ENCODE measurements at places on chromosomes 1 and 21.
A peak's percentile ranks its signal among the peaks of the same experiment; 100 is the strongest.

GRCh38 chr21:32316361-32317215 lies 17.9 kb downstream of the MRAP start:
- DNase-seq = no peak

DNA sequence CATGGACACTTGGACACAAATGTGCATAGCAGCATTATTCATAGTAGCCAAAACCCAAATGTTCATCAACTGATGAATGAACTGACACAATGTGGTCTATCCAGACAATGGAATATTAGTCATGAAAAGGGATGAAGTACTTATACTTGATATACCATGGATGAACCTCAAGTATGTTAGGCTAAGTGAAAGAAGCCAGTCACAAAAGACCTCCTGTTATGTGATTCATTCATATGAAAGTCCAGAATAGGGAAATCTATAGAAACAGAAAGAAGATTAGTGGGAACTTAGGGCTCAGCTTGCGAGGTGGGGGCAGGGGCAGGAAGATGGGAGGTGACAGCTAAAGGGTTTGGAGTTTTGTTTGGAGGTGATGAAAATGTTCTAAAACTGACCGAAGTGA lies 7.4 kb downstream of the KCNE1 start:
- no peak for DNase-seq

- DNase-seq = peak; percentile 36
Measured at GRCh38 chr1:204842892-204843291, 27.8 kb upstream of the NFASC start.

- DNase-seq = peak; percentile 28
Measured at GRCh38 chr1:186605762-186606350, 74.4 kb downstream of the PTGS2 start.

DNA sequence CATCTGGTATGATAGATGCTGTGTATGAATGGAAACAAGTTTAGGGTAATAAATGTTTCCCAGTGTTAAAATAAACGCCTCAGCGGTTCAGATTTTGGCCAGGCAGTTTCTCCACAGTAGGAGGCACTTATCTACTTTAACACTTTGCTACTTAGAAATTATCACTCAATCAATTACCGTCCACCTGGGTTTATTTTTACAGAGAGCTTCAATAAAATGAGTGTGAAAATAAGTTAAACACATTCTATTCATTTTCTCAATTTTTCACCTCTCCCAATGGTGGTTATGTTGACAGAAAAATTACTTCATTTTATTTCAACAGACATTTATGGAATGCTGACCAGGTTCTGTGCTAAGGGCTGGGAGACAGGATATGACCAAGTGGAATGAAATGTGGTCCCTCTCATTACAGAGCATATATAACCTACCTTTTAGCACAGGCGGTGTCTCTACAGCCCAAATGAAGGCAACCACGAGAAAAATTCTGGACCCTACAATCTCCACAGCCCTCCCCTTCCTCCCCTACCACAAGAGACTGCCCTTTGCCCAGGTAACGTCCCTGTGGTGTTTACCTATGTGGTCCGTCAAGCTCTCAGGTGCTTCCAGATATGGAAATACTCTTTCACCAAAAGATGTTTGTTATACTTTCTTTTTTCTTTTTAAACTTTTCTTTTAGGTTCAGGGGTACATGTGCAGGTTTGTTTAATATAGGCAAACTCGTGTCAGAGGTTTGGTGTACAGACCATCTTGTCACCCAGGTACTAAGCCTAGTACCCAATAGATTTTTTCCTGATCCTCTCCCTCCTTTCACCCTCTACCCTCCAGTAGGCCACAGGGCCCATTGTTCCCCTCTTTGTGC lies 105.5 kb downstream of the HLCS start:
- DNase-seq = no peak

DNA sequence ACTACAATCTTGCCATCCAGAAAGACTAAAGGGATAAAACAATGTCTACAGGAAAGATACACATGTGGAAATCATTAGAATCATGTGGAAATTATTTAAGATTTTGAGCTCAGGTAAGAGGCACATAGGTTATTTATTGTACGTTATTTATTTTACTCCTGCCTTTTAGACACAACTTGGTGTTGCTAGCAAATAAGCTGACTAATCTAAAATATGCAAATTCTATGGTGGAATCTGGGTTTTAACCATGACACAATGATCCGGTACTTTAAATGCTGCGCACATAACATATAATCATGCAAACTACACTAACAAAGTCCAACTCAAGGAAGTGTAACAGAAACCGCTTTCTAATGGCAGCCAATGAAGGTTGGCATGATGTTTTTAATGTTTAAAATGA lies 112.5 kb downstream of the IFI44 start:
- DNase-seq = no peak

- DNase-seq = no peak
Measured at GRCh38 chr1:171883849-171884248, 42.6 kb downstream of the DNM3 start.

DNA sequence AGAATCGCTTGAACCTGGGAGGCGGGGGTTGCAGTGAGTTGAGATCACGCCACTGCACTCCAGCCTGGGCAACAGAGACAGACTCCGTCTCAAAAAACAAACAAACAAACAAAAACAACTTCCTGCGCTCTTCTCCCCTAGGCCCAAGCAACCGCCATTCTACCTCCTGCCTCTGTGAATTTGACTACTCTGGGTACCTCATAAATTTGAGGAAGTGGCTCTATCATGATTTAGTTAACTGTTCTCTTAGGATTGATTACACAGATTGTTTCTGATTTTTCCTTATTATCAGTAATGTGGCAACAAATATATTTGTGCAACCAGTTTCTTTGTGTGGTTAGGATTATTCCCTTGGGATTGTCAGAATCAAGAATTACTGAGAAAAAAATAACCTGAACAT lies 29.7 kb downstream of the OPTC start:
- DNase-seq = no peak

- DNase-seq = no peak
Measured at GRCh38 chr1:96771847-96772246, 50.3 kb downstream of the PTBP2 start.

DNA sequence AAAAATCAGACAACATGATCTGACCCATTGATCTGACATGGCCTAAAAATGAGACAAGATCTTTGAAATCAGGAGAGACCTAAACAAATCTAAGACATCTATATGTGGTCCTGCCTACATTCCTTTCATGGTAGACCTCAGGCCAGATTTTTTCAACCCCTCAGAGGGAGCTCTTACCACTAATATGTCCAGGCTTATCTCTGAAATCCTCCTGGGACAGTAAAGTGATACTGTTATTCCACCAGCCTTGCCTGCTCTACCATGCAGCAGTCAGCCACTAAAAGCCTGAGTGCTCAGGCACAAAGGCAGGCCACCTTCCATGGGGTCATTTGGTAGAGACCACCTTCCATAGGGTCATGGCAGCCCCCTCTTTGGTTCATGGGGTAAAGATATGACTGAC lies 126.9 kb downstream of the TBX15 start:
- DNase-seq = no peak

DNA sequence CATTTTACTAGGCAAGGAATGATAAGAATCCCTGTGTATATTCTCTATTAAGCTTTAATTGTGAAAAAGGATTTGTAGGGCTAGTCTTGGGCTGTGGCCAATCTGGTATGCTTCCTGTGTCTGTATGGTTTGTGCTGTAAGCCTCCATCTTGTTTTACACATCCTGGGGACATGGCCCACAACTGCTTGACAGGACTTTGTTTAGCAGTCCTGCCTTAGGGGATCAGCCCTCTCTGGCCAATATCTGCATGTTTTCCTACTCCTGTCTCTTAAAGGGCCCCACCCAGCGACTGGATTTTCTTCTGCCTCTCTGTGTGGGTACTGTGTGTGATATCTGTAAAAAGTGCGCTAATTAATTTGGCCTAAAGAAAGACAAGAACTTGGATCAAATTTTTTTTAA lies 813.2 kb downstream of the PLA2G4A start:
- DNase-seq = no peak

- peak; percentile 92 for DNase-seq
Measured at GRCh38 chr1:225735252-225736149, 42.1 kb upstream of the SRP9 start.

- no peak for DNase-seq
Measured at GRCh38 chr1:151326619-151327222, 495 bp downstream of the PI4KB start.

- DNase-seq = no peak
Measured at GRCh38 chr1:111873460-111874030, 115.9 kb downstream of the KCND3 start.

- no peak for DNase-seq
Measured at GRCh38 chr1:172095846-172096245, 254.5 kb downstream of the DNM3 start.

- DNase-seq = no peak
Measured at GRCh38 chr1:50279622-50280330, 143.5 kb downstream of the DMRTA2 start.

DNA sequence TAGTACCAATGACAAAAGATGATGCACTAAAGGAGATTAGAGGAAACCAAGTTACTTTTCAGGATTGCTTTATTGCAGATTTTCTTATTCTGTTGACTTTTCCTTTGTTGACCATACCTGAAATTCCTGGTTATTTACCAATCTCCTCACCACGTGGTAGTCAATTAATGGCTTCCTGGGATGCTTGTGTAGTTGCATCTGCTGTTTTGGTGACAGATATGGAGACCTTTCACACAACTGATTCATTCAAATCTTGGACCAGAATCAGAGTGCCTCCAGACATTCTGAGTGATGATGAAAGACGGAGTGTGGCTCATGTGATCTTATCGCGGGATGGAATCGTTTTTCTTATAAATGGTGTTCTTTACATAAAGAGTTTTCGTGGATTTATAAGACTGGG lies 91.3 kb downstream of the CATSPERE start:
- no peak for DNase-seq

DNA sequence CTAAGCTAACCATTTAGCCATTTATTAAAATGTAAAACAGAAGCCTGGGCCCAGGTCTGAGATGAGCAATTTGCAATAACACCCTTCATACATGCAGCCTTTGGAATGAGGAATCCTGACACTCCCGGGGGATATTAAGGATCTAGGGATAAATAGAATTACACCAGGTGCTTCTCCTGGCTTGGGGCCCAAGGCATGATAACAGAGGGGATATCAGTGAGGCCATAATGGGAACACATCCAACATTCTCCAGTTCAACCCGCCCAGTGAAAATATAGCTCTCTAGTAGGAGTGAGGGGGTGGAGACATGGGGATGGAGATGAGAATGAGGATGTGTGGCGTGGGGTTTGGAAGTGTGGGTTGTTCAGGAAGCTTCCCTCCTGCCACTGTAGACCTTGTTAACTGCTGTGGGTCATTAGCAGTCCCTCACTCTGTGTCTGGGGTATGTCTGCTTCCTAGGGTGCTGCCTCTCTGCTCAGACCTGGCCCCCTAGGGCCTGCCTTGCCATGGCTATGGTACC lies 57.9 kb upstream of the KANK4 start:
- no peak for DNase-seq

DNA sequence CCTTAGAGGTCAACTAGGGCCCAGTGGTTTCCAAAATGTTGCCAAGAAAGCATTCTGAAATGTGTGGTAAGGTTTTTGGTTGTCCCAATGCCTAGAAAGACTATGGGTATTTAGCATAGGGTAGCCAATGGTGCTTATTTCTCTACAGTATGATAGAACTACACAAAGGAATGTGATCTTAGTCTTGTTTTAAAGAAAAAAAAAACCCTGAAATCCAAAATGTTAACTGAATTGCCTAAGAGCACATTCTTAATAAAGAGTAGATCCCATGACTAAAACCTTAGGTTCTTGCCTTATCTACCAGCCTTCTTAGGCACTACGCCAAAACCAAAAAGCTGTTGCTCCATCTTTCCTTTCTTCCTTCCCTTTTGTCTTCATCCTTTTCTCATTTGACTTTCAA lies 428.2 kb downstream of the MRPL39 start:
- DNase-seq = no peak

DNA sequence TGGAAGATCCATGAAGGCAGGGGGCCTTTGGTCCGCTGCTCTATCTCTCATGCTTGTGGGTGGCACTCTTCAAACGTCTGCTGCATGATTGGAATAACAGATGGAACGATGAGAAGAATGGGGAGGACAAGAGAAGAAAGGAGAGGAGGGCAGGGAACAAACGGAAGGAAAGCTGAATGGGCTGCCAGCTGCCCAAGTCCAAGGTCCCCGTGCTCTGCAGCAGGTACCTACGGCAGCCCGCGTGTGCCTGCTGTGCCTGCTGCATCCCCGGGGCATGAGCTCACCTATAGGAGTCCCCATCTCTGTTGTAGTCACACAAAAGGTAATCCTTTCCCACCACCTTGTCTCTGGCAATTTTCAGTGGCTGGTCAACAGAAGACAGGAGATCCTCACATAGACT lies 73.1 kb downstream of the SLC66A1 start:
- no peak for DNase-seq

- DNase-seq = peak; percentile 2
Measured at GRCh38 chr21:39263372-39263771, 50.1 kb downstream of the BRWD1 start.

- no peak for DNase-seq
Measured at GRCh38 chr1:232754930-232755329, 50.3 kb upstream of the MAP10 start.

GRCh38 chr1:118878661-118879060 lies 109.5 kb downstream of the TBX15 start:
- DNase-seq = no peak

DNA sequence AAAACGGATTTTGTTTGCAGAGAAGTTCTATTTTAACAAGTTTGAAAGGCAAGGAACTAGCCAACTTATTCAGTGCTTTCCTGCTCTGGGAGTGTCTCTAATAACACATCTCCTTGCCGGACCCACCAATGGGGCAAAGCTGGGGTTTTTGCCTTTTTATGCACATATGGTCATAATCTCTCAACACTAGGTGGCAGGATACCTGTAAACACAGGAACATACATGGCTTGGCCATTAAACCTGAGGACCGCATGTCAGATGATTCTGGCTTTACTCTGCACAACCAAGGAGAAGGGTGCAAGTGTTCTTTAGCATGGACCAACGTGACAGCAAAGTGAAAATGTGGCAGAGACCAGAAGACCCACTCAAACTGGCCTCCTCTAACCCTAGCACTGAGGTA lies 4.9 kb downstream of the TMEM9 start:
- no peak for DNase-seq

DNA sequence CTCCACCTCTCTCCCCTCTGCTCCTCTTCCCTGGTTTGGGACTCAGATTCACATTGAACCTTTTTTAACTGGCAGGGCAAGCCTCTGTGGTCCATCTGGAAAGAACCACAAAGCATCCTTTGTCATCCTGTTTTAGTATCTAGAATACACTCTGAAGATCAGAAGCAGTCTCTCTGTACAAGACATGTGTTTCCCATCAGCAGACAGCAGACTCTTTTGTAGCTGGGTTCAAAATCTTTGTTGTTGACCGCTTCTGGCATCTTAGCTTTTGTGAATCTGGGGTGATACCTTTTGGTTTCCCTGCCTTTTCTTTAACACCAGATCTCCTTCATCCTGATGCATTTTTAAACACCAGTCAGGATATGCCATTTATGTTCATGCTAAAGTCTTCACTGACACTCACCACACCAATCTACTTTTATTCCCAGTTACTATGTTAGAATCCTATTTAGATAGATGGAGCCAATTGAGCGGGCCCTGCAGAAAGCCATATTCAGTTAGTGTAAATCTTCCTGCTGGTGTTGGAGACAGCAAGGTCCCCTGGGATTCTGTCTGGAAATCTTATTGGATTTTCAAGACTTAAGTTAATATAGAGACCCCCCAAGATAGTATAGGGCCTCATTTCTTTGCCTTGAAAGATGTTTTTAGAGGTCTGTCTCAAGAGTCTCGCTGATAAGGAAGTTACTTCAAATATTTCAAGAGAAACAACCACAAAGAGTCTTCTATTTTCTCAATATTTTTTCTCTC lies 51.1 kb downstream of the ST6GALNAC3 start:
- no peak for DNase-seq

- no peak for DNase-seq
Measured at GRCh38 chr1:32494711-32495337, 30.0 kb downstream of the ZBTB8B start.
